ENCODE measurements at places on chromosomes 13 and 19.
A peak's percentile ranks its signal among the peaks of the same experiment; 100 is the strongest.

DNA sequence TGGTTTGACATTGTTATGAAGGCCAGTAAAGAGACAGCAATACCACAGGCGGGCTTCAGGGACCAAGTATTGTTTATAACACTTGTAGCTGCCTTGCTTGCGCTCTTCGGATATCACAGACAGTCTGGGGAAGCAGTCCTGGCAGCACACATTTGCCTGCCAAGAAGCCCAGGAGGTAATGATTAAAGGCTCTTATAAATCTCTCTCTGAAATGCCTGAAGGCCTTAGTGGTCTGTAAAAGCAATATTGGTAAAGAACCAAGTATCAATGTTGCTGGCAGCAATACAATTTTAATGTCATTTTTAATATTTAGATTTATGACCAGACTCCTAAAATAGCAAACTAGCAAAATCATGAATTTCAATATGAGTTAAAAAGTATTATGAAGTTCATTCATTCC is 1312.4 kb downstream of the PCDH9 start:
- DNase-seq, result no peak

GRCh38 chr19:38551450-38551813 is 66.3 kb downstream of the MAP4K1 start:
- no peak for DNase-seq

DNA sequence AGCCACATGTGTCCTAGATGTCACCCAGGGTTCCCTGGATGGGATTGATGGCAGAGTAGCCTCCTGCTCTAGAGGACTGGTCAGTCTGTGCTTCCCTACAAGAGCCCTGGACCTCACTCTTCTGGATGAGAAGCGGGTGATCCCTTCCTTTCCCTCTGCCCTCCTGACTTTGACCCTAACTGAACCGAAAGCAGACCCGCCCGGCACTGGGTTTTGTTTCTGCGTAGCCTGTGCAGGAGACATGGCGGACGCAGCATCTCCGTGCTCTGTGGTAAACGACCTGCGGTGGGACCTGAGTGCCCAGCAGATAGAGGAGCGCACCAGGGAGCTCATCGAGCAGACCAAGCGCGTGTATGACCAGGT is 4.9 kb downstream of the THOP1 start:
- no peak for DNase-seq

GRCh38 chr13:50378509-50379044 is 363.3 kb downstream of the KCNRG start:
- DNase-seq, result no peak

DNA sequence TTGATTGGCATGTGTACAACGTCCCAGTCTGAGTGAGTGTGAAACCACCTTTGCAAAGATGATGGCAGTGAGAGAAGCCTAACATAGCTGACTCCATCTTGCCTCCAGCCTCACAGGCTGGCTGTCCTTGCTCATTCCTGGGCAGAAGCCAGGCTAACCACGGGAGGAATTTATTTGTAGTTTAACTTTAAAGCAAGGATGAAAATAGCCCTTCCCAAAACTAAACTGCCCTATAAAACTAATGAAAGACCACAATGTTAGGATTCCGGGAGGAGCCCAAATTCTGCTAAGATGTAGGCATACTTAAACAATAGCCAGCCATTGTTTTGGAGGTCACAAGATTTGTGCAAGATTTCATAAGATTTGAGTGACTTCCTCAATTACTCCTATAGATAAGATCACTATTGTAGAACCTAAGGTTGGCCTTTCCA is 96.6 kb upstream of the LSM14A start:
- no peak for DNase-seq

DNA sequence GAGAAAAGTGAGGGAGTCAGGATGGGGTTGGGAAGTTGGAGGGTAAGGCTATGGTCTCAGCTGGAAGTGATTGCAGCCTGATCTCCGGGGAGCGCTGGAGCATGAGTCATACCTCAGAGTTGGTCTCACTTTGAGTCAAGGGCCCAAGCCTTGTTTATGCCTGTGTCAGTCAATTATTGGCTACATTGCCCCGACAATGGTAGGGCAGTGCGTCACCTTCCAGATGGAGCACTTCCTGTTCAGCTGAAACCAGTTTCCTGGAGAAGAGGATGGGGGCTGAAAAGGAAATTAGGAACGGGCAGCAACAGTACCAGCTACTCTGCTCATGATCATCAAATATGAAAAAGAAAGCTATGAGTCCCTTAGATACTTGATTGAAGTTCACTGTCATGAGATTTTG is 60.4 kb downstream of the ADGRE1 start:
- no peak for DNase-seq

DNA sequence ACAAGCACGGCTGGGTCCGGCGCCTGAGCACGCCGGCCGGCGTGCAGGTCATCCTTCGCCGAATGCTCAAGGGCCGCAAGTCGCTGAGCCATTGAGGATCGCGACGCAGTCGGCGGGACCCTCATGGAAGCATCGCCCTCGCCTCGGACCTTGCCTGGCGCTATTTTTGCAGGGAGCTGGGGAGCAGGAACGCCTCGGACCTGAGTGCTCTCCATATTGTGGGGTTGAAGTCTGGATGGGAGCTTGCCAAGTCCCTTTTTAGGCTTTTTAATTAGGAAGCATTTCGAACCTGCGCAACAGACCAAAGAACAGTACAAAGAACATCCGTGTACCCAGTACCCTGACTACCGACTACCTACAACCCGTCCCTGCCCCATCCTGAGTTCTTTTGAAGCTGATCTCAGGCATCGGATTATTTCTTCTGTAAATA is 628 bp downstream of the MRPL34 start:
- no peak for DNase-seq

DNA sequence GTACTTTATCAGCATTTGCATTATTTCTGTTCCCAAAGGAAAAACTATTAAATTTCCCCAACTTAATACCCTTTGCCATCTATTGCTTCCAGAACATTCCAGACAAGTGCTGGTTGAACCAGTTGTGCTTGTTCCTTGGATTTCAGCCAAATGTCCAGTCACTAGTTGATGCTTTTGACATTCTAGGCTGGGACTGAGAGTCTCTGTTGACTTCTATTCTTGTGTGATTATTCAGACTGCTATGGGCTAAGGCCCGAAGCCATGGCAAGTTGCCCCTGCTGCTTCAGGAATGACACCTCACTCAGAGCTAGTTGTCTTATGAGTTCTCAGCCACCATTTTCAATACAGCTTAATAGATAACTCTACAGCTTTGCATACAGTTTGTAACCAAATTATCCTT is 458.1 kb upstream of the ARGLU1 start:
- no peak for DNase-seq

GRCh38 chr13:32314271-32315237 is 609 bp downstream of the ZAR1L start:
- peak; percentile 19 for DNase-seq

DNA sequence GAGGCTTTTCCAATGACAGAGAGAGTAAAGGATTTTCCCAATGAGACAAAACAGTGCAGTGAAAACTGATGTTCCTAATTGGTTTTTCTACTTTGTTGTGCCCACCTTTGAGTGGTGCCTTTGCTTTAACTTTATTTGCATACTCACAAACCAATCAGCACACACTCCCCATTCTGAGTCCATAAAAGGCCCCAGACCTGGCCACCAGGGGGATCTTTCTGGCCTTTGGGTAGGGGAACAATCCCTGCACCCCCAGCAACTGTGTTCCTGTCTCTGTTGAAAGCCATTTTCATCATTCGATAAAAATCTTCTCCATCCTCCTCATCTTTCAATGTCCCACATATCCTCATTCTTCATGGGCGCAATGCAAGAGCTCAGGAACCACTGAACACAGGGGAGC is 252.8 kb downstream of the B3GLCT start:
- no peak for DNase-seq

- DNase-seq, result no peak
Observed at GRCh38 chr13:99864627-99864990, 107.0 kb downstream of the ZIC5 start.

- DNase-seq, result no peak
Observed at GRCh38 chr13:27965343-27965739, 3.8 kb downstream of the CDX2 start.

- no peak for DNase-seq
Observed at GRCh38 chr19:36719687-36720556, 32.5 kb downstream of the ZNF567 start.

DNA sequence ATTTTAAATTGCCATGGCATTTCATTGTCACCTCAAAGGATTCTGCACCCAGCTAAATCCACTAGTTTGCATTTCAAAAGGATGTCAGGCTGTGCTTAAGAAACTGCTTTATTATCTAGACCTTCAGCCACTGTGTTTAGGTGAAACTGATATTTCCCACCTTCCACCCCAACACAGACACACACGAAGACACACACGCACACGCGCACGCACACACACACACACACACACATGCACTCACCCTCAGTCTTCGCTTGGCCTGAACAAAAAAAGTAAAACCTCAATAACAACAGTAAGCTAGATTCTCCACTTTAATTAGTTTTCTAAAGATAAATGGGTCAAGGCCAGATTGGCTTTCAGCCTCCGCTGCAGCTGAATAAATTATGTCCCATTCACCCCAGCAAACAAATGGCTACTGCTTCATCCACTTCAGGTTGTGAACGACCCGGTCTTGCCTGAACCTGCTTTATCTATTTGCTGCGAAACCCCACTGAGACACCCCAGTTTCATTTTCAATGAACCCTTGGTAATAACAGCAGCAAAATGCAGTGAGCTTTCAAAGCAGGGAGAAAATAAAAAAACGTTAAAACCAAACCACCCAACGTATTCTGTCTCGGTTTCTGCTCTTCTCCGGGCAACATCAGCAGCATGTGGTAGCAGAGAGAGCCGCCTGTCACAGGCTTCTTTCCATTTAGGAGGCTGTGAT is 166.8 kb downstream of the DCT start:
- no peak for DNase-seq

Data from stimulated activated CD4-positive, alpha-beta T cell treated with anti-CD3 and anti-CD28 coated beads, Interleukin-15, amount 100 ng/mL, for 1 hour (primary cell).